ENCODE measurements at places on chromosomes 3 and 15.

DNA sequence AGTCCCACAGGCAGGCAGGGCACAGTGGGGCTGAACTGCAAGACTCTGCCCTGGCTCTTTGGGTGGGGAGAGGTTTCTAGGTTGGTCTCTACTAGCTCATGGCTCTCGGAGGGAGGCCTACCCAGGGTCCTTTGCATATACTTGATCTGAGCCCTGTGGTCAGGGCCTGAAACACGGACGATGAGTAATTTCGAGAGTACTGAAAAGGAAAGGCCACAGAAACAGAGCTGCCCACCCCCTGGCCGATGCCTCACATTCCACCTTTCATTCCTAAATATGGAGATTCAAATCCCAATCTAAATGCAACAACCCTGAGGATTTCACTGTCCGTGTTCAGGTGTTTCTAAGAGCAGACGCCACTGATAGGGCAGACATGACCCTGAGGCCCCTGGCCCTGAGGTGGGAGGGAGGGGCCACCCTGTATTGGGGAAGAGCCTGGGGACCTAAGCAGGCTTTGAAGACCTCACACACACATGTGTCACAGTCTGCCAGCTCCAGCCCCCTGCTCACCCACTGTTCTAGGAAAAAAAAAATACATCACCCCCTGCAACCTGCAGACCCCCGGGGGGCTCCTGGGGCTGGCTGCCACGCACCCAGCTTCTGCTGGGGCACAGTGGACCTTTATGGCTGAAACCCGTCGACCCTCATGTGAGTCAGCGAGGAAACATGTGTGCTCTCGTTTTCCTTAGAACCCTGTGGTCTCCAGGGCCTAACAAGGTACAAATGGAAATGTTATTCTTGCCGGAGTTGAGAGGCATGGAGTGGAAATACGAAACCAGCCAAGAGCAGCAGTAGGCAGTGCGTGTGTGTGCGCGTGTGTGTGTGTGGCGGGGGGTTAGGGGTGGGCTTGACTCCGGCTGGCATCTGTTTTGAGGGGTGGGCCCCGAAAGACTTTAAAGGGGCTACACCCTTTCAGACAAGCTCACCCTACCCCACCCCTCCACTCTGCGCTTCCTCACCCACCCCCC, 112.7 kb downstream of the CHSY1 start:
- DNase-seq: no peak

GRCh38 chr15:78129751-78130287, 1.4 kb downstream of the CIB2 start:
- no peak for DNase-seq

DNA sequence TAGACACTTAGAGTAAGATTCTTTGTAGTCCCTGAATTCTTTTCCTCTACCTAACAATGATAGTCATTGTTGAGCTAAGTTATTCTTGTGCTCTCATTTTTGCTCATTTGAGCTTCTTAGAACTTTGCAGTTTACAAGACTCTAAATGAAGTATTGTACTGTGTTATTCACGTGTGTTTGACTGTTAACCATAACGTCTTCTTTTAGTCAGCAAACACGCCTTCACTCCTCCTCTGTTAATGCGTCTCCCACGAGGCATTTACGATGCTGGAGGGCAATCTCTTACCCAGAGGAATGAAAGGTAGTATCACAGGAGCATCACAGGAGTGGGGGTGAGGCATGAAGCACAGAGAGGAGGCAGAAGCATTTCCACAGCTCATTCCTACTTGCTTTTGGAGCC, 14.8 kb upstream of the P2RY14 start:
- DNase-seq: no peak

GRCh38 chr3:109559389-109559788, 222.0 kb upstream of the DPPA4 start:
- DNase-seq: no peak

GRCh38 chr3:24151594-24151993, 206.5 kb downstream of the NR1D2 start:
- peak; percentile 11 for DNase-seq

GRCh38 chr15:82647045-82647834, at the start of gene CPEB1:
CPEB1 (minus strand) TSS chr15:82647363; CDS start chr15:82628459, 18,904 bp downstream.
- DNase-seq: peak; percentile 26

DNA sequence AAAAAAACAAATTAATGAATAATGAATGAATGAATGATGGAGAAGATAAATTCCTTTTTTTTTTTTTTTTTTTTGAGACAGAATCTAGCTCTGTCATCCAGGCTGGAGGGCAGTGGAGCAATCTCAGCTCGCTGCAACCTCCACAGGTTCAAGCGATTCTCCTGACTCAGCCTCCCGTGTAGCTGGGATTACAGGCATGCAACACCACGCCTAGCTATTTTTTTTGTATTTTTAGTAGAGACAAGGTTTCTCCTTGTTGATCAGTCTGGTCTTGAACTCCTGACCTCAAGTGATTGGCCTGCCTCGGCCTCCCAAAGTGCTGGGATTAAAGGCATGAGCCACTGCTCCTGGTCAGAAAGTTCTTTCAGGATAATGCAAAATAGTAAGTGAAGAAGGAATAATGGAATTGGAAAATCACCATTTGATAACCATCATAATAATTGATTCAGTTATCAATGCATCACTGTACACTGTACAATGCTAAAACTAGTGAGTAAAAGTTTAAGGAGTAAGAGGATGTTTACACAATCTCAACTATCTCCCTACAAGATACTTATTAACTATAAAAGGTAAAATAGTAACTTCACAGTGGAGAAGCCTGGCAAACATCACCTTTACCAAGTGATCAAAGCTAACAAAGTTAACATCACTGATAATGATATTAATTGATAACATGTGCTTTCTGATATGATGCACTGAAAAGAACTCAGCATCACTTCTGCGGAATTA, 12.3 kb upstream of the INO80 start:
- no peak for DNase-seq

GRCh38 chr3:57939775-57940174, 68.4 kb upstream of the FLNB start:
- DNase-seq: no peak

DNA sequence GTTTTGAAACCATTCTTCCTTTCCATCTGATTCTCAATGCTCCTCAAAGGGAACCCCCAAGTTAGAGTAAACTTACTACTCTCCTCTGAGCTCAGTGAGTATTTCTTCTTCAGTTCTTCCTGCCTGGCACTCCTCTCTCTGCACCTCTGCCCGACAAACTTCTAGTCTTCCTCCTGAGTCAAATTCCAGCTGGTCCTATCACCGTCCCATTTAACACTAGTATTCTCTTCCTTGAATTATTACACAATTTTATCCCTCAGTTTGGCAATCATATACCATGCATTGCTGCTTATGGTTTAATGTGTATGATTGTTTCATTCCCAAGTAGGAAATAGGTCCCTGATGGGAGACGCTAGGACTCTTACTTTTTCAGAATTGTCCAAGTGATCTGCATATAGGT, 279.7 kb downstream of the MECOM start:
- DNase-seq: no peak

DNA sequence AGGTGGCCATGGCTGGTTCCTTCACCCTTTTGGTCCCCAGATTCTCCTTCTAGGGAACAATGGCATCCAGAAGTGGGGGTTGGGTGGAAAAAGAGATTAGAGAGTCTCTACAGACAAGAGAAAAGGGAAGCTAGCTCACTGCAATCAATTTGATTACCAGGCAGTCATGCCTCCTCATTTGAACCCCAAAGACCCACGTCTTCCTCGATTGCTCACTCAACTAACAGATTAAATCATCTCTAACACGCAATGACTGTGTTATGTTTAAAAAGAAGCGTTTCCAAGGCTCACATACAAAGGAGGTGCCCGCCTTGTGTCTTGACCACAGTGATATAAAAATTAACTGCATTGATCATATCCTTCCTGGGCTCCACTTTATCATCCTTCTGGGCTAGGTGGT, 57.6 kb downstream of the BHLHE40 start:
- DNase-seq: no peak

GRCh38 chr3:6492306-6492705, 368.6 kb upstream of the GRM7 start:
- no peak for DNase-seq

GRCh38 chr3:59013611-59014010, 36.2 kb downstream of the CFAP20DC start:
- DNase-seq: no peak

DNA sequence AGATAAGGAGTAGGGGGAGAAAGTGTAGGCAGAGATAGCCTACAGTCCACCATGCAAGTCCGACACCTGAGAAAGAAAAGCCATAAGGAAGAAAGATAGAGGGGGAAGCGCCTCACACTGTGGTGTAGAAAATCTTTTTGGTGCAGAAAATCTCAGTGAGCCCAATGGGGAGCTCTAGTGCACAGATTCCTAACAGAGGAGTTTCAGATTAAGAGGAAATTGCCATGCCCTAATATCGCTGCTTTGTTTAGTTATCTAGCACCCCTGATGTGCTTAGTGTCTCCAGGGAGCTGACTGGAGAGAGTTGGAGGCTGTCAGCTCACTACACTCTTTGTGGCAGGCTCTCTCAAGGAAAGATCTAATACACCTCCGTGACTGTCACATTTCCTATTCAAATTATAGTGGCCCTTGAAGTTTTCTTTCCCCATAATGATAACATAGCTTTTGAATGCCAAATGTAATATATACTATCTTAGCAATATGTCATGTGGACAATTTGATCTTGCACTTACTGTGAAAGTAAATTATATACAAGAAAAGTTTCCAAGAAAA, 33.7 kb downstream of the CGGBP1 start:
- no peak for DNase-seq

- no peak for DNase-seq
These were observed 344.1 kb upstream of the ZNF717 start for GRCh38 chr3:76129441-76129840.

GRCh38 chr3:72523429-72524151, 324.7 kb downstream of the SHQ1 start:
- peak; percentile 45 for DNase-seq

DNA sequence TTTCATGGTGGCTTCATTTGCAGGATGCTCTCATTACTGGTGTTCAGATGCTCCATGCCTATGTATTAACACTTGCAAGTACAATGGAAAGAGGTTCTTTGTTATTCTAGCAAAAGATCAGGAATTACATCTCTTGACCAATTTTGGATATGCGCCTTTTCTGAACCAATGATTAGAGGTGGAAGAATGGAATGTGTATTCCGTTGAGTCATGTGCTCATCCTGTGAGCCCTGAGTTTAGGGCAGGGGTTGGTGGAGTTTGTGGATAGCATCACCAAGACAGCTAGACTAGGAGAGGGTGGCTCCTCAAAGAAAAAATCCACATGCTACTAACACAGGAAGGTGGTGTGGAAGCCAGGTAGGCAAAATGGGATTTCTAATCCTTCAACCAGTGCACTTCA, 80.7 kb upstream of the SLC25A26 start:
- no peak for DNase-seq

DNA sequence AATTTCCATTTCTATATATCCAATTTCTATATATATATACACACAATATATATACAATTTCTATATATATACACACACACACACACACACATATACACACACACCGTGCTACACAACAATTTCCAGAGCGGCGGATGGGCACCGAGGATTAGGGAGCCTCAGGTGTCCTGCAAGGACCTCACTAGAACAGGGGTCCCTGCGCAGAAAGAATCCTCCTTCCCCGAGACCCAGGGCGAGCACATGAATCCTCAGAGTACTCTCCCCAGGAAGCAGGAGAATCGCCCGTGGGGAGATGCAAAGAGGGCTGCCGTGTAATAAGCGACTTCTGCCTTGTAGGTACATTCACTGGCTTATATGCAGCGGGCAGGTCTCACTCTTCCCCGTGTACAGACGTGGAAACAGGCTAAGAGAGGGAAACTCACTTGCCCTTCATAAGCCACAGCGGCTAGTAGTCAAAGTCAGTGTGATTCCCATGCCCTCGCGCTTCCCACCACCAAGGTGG, 467 bp downstream of the PIF1 start:
- no peak for DNase-seq

DNA sequence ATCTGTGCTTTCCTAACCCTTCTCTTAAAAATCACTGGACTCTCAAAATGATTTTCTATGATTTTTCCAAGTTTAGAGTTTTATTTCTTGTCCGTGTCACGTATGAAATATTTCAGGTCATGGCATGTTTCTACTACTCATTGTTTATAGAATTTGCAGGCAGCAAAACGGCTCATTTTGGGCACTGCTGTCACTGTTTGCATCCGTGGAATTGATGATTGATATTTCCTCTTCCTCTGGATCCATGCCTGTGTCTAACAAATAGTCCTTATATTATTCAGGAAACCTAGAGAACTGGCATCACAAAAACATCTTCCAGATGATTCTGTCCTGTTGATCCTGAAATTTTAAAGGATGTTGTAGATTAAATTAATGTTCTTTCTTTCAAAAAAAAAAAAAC, 47.6 kb downstream of the LARS2 start:
- DNase-seq: no peak

DNA sequence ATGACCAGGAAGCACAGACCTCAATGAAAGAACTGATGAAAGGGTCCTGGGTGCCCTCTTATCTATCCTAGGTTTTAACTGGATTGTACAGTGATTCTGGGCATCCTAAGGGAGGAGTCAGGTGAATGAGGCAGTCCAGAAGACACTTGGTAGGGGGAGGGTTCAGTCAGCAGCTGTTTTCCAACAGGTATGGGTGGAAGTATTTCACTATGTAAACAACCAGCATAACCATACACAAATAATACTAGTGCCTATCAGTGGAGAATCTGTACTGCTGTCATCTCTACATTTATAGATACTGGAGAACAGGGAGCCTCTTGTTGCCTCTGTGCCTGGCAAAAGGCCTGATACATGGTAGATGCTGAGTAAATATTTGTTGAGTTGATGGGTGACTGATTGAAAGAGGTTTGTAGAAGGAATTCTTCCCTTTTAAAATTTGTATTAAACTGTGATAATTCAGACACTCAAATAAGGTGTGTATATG, 328.5 kb downstream of the RBMS3 start:
- DNase-seq: no peak

DNA sequence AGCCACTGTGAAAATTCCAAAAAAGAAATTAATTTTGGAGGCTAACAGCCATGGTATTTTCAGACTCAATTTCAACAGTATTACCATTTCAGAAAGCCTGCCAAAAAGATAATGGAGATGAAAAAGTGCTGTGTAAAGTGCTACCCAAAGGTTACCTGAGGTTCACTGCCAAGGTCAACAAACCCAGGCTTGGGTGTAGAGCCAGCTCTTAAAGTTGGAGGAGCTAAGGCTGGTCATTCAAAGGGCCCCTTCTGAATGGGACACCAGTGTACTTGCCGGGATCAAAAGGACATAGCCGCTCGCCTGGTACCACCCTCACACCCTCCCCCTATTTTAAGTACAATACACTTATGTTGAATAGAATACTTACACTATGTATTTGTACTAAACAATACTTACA, 64.5 kb downstream of the ETV5 start:
- no peak for DNase-seq

Data from CMK (cell line).